Femur (tissue), 1 donor: ENCODE measurements at places on chromosomes 5 and 9.
A peak's percentile ranks its signal among the peaks of the same experiment; 100 is the strongest.

DNA sequence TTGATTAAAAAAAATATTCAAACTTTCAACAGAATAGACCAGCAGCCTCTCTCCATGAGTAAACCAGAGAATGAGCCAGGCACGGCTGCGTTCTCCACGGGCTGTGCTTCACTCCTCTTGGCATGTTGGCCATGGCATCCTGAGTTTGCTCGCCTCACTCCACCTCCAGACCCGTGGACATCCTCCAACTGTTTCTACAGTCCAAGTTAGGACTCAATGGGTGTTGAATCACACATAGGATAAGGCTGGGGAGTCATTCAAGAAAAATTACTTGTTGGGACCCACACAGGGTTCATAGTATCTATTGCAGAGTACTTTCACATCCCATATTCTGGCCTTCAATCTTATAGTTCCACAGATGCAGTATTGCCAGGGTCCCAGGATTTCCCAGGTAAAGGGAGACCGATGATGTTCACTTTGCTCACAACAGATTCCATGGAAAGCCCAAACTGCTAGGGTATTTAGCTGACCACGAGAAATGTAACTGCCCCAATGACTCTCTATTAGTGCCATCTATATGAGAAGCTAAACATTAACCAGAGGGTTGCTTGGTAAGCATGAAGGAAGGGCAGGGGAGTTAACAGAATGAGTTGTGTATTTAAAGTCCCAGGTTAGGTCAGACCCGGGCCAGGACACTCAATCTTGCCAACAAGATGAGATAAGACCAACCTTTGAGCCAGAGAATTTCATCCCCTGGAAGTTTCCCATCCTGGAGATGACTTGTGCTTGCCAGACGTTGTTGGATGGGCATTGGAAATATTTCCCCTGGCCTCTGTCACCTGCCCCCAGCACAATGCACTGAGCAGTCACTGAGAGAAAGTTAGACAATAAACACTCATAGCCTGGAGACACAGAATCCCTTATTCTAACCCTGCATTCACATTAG lies 19.7 kb upstream of the GDA start:
- no peak for DNase-seq

DNA sequence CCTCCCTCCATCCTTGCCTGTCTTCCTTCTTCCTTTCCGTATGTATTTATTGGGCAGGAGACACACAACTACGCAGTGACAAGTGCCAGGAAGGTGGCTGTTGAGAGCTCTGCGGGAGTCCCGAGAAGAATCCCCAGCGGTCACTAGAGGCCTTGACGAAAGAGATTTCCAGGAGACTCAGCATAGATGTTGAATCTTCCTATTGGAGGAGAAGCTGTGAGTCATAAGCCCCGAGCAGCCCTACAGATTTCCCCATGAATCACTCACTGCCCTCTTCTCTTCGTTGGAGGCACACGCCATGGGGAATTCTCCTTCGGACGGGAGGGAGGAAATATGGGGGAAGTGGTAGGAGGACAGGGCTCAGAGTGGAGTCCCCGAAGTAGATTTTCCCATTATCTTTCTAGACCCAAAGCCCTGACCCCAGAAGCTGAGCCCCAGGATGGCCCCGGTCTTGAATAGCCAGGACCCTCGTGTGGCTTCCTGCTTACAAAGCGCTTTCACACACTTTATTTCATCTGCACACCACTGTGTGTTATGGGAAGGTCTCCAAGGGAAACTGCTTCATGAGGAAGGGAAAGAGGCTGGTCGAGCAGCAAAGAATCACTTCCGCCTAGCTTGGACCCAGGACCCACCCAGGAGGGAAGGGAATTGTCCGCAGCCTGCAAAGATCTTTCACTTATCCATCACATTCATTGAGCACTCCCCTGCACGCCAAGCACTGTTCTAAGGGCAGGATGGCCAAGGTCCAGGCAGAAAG lies 12.7 kb downstream of the DUSP1 start:
- DNase-seq, result no peak

DNA sequence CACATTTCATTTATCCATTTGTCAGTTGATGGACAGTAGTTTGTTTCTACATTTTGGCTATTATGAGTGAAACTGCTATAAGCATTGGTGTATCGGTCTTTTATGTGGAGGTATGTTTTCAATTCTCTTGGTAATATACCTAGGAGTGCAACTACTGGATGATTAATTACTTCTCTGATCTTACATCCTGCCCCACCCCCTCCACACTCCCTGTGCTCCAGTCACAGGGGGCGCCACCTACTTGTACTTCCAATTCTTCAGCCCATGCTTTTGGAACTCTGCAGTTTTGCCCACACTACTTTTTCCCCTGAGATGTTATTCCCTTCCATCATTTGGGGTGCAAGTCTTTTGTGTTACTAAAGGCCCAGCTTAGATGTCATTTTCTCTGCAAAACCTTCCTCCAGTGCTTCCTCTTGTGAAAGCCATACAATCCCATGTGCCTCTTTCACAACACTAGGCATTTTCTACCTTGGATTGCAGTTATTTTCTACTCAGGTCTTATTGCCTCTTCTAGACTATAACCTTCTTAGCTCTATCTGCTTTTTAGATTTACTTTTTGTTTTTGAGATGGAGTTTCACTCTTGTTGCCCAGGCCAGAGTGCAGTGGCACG lies 42.1 kb downstream of the SEC61B start:
- DNase-seq, result no peak

- DNase-seq, result no peak
Measured at GRCh38 chr5:93612855-93613243, 29.8 kb downstream of the NR2F1 start.

DNA sequence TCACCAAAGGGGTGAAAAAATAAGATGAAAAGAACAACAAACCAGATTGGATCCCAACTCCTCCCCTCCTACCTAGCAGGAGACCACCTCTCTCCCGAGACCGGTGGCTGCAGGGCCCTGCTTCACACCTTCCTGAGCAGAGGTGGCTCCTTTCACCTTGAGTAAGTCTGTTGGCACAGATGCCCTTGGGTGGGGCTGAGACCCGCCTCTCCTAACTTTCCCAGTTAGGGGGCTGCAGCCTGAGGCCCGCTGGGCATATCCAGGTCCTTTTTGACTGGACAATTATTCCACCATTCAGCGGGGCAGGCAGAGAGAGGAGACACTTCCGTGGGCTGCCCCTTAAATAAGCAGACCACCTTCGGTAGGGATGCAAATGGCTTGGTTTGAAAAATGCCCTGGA lies 1.3 kb downstream of the SLC25A48 start:
- peak; percentile 8 for DNase-seq

DNA sequence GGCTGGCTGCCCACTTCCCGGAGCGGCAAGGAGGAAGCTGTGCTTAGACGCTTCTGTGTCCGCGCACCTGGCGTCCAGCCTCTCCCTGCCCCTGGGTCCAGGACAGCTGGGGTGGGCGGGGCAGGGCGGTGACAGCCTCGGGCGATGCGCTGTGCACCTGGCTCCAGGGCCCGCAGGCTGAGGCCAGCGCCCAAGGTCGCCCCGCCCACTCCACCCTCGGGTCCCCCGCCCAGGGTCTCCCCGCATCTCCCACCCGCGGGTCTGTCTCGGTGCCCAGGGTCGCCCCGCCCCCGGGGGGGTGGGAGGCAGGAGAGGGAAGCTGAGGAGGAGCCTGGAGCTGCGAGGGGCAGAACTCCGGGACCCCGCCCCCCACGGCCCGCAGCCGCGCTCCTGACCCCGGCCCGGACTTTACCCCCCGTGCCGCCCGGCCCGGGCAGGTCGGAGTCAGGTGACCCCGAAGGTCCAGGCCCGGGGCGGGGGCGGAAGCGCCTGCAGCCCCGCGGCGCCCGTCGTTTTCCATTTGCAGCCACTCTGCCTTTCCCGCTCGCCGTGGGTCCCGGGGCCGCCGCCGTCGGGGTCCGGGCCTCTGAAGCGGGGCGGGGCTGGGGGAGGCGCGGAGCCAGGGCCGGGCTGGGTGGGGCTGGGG lies at the start of gene ENTPD8:
ENTPD8 (minus strand) TSS at position 69 of the 646 bp plus-strand sequence. CDS start 3,072 bp downstream, outside the sequence.
- DNase-seq, result no peak

DNA sequence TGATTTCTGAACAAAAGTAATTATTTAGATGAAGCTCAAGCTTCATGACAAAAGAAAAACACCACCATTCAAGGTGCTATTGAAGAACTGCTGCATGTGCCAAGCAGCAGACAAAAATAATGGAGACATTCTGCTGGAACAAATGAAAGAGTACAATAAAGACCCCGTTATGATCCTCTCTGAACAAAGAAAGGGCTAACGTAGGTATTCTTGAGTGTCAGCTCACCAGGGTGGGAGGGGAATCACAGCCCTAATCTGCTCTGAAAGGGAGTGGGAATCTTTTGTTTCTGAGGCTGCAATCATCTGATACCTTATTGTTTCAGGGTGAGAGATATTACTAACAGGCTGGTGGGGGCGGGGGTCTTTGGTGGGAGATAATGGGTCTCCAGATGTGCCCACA lies 15.4 kb downstream of the CEMIP2 start:
- no peak for DNase-seq

DNA sequence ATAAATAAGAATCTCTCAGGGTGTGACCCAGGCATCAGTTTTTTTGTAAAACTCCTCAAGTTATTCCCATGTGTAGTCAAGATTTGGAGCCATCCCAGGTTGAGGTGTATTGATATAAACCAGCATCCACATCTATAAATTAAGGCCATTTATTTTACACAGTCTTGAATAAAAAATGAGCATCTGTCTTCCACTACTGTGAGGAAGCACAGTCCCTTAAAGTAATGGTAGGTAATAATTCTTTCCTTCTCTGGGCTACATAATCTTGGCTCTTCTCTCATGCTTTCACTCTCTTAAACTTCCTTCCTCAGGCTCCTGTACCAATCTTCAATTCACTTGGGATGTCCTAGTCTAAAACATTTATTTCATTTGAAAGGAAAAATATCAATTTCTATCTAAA lies 110.3 kb downstream of the PDE4D start:
- DNase-seq, result no peak

GRCh38 chr9:128825923-128826700 lies 3.5 kb downstream of the SPOUT1 start:
- no peak for DNase-seq

DNA sequence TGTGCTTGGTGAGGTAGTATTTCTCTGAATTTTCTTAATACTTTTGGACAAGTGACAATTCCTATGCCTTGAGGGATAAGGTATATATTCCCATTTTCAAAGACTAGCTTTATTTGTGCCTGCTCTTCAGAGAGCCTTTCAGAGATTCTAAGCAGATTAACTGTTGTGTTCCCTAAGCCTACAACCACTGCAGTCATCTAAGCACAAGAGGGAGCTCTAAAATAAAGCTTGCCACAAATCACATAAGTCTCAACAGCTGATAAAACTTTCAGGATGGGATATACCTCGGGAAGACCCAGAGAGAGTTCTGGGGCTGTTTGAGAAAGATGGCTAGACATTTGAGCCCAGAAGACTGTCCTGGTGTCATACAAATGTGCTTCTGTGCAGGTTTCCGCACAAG lies 157.3 kb downstream of the CYLC2 start:
- no peak for DNase-seq
